ENCODE measurements at places on chromosomes 1 and 21. TPM values are rescaled to one million over a fixed set of nuclear protein-coding genes. Genes with fewer than 3 reads are reported as not detected.

DNA sequence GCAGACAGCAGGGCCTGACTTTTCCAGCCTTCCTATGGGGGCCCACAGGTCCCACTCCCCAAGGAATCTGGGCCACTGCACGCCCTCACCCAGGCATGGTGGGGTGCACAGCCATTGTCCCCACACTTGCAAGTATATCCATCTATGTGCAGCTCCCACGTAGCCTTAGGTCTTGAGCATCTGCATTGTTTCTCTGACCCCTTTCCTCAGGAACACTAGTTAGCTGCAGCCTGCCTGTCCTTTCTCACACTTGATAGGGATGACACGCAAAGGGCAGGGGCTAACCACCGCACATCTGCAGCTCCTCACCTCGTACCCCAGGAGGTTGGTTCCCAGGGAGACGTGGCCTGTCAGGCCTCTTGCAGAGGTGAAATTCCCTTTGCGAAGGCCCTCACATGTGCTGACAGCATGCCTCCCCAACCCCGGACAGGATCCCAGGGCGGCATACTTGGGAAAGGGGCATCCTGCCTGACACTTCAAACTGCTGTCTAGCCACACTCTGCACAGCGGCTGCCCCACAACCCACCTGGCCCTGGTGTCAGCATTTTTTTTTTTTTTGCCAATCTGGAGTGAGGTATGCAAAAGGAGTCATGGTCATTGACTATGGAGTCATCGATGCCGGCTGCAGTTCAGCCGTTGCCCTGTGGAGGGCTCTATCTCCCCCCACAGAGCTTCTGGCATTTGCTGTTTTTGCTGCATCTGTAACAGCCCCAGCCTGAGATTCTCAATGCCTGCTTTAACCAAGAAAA is 5.0 kb downstream of the JMJD4 start:
- peak; percentile 48 for DNase-seq

Gene VWA1
- total RNA-seq, result 58.7 TPM

Gene MLLT11
- total RNA-seq, result 0.56 TPM

- DNase-seq, result no peak
Measured at GRCh38 chr21:40269239-40269638, 402.0 kb downstream of the PCP4 start.

Gene MROH9
- total RNA-seq, result 1.2 TPM

All from lower lobe of right lung (tissue), 2 donors.